A673 (cell line): ENCODE measurements at places on chromosomes 5 and 9. TPM values are rescaled to one million over a fixed set of nuclear protein-coding genes. Genes with fewer than 3 reads are reported as not detected.

GRCh38 chr5:136082390-136083193 lies 50.1 kb upstream of the SMAD5 start:
- DNase-seq, result peak; percentile 52

- DNase-seq, result peak; percentile 2
Measured at GRCh38 chr9:15416880-15417279, 5.8 kb upstream of the SNAPC3 start.

- peak; percentile 7 for DNase-seq
Measured at GRCh38 chr5:172004824-172005237, 1.6 kb downstream of the FBXW11 start.

- no peak for DNase-seq
Measured at GRCh38 chr5:148976569-148977381, 86.1 kb downstream of the SH3TC2 start.

GRCh38 chr5:167855818-167856217 lies 435.6 kb upstream of the WWC1 start:
- DNase-seq, result no peak

The PCDHB4 gene
- 2.4 and 2.7 TPM in 2 replicates for total RNA-seq

The PRDM9 gene
- not detected in 2 replicates for total RNA-seq

The CACNA1B gene
- 0.34 and 0.61 TPM in 2 replicates for total RNA-seq

The CDH18 gene
- total RNA-seq, result not detected in 2 replicates
